ENCODE measurements at places on chromosomes 16 and 17.

GRCh38 chr17:49223517-49224197, 6.9 kb downstream of the PHOSPHO1 start:
- peak; percentile 81 for DNase-seq

DNA sequence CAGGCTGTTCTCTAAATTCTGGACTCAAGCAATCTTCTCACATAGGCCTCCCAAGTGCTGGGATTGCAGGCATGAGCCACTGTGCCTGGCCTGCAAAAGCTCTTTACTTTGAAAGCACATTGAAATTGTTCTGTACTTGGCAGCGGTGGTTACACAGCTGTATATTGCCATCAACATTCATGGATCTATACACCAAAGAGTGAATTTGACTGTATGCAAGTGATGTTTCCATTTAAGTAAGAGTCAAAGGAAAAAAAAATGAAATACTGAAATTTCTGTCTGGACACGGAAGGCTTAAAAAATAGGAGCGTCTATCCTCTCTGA, 450.6 kb upstream of the PSMD7 start:
- no peak for DNase-seq

DNA sequence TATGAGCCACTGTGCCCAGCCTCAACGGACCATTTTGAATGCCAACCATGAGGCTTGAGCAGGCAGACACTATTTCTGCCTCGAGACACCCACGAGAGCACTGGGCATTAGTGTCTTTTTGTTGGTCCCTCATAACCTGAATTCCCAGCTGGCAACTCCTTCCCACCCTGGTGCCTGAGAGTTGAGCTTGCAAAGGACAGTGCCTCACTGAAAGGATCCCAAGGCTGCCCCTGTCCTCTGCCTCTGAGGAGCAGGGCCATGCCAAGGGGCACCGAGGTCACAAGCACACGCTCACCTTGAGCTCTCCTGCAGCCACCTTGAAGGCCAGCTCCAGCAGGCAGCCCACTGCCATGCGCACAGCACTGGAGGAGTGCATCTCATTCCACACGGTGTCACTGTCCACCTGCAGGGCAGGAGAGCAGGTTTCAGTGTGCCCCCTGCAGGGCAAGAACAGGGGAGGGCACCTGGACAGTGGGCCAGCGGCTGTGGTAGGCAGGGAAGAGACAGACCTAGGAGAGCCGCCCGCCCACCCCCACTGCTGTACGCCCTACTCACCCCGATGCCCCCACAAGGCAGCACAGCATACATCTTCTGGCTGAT, 12.8 kb downstream of the G6PC3 start:
- no peak for DNase-seq

- DNase-seq, result no peak
Observed at GRCh38 chr17:57210972-57211411, 45.3 kb upstream of the MSI2 start.

- DNase-seq, result no peak
Observed at GRCh38 chr17:74055508-74056160, 147.8 kb upstream of the RPL38 start.

GRCh38 chr16:30894540-30895368, 877 bp upstream of the BCL7C start:
- DNase-seq, result no peak

GRCh38 chr16:89534252-89534756, 26.1 kb downstream of the SPG7 start:
- peak; percentile 12 for DNase-seq

DNA sequence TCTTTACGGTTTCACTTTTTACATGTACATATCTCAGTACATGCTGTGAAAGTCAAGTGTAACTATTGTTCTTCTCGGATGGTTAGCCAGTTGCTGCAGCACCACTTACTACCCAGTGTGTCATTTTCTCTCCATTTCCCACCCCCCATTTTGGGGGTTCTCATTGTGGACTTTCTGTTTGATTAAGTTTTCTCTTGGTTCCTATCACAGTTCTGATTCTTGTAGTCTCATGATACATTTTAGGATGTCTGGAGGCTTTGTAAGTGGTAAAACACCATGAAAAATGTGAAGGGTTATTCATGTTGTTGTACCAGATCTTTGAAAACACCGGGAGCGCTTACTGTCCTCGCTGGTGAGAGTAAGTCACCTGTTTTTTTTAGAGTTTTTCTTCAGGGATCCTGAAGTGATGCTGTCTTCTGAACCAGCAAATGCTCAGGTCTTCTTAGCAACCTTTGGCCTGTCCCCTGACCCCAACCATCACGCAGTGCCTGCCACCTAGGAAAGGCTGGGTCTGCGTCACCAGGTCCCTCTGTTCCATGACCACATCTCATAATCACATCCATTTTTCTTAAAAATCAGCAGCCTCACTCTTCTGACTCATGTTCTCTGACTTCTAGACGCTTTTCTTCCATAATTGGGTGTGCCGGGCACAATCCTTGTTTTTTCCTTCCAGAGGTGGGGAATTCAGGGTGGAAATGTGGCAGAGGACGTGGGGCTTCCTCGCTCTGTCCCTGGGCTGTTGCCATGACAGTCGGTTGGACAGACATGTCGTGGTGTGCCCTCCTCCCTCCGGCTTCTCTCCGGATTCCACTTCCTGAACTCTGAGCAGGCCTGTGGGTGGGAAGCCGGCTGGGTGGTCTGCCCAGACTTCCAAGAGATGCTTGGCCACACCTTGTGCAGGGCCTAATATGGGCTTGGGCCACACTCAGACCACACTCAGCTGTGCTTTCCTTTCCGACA, 102.6 kb downstream of the NTN1 start:
- no peak for DNase-seq

- DNase-seq, result no peak
Observed at GRCh38 chr16:53945996-53946395, 242.0 kb downstream of the FTO start.

GRCh38 chr16:80569440-80570105, 28.8 kb downstream of the DYNLRB2 start:
- DNase-seq, result peak; percentile 77

DNA sequence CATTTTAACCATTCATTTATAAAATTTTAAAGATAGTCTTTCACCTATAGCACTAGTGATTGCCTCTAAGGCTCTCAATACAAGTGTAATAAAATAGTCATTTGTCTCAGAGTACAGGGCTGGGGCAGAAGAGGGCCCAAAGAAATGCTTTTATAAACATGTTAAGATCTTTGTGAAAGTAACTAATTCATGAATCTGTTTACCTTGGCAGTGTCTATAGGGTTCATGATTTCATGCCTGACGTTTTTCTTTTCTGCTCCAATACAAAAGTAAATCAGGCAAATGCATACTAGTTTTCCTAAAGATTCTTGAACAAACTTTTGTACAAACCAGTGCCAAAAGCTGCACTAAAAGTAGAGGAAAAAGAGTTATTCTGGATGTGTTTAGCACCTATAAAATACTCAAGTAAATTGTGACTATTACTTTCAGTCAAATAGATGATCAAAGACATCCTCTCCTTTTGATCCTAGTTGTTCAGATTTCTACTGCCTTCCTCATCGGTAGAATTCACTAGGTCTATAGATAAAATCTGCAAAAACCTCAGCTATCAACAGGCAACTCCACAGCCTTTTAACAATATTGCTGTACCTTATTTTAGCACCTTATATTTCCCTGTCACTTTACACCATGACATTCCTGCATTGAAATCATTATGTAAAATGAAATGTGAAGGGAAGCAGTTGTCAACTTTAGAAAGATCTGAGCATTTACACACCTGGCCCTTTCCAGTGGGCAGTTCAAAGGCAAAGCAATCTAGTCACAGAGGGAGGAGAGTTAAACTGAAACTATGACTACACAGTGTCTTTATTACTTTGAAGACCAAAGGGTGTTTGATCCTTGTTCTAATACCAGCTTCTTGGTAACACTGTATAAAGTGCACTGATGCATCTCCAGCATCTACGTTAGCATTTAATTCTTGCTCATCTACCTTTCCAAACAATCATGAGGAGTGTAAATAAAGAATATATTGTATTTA, 100.0 kb upstream of the MED13 start:
- DNase-seq, result no peak

DNA sequence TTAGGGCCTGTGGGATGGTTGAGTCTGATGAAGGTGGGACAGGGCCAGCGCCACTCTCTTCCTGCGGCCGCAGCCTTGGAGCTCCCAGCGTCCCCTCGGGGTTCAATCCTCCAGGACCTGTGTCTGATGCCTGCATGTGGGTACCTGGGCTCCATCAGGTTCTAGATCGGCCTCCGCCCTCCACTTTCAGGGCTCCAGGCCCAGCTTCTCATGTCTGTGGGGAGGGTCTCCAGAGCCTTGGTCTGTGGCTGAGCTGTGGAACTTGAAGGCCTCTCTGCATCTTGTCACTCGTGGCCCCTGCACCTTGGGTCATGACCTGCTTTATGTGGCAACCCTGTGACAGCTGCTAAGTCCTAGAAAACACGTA, 89.8 kb upstream of the ZNF750 start:
- no peak for DNase-seq

DNA sequence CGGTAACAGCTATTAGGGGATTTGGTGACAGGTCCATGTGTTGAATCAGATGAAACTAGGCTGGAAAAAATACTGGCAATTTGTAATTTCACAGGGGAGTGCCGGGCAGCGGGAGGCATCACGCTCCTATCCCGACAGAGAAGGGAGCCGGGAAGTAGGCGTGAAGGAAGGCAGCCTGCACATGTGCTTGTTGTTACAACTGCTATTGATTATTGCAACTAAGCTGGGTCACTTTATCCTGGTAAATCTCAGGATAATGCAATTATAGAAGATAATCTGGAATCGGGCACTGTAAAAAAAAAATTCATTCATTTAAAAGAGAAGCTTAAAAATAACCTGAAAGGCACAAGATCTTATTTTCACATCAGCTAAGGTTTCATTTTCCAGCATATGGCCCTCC, 180.6 kb downstream of the FOXL1 start:
- no peak for DNase-seq

- DNase-seq, result no peak
Observed at GRCh38 chr16:15671530-15672117, 21.6 kb downstream of the NDE1 start.

- DNase-seq, result no peak
Observed at GRCh38 chr16:74034862-74035261, 261.8 kb upstream of the PSMD7 start.

DNA sequence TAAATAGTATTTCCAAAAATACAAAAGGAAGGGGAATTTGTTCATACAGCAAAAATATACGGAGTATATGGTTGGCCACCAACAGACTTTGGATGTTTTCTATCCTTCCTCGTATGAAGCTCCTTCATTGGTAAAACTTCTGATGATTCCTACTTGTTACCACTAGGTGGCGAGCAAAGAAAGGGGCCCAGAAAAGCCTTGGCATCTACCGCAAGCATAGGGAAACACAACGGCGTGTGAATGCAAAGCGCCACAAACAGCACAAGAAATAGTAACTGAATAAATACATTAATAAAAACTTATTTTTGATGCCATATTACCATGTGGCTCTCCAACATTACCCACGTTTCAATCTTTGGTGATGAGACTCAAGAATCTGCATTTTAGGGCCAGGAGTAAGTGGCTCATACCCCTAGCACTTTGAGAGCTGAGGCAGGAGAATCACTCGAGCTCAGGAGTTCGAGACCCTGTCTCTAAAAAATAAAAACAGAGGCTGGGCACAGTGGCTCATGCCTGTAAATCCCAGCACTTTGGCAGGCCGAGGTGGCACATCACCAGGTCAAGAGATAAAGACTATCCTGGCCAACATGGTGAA, 34.5 kb downstream of the YWHAE start:
- DNase-seq, result peak; percentile 47

DNA sequence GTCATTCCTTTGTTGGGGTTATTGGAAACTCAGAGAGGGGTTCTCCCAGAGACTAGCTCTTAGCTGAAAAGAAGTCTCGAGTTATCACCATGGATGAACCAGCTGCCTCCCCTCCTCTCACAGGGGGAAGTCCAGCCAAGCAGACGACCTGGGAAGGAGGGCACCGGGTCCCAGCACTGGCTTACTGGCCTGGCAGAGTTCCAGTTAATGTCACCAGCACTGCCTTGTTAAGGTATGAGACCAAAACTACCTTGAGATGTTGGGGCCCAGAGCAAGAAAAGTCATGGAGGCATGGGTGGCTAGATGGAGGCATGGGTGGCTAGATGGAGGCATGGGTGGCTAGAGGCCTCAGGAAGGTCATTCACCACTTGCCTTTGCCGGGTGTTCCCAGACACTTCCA, 72.4 kb downstream of the WIPI1 start:
- DNase-seq, result no peak

- no peak for DNase-seq
Observed at GRCh38 chr16:4677390-4677789, 16.0 kb upstream of the NUDT16L1 start.

DNA sequence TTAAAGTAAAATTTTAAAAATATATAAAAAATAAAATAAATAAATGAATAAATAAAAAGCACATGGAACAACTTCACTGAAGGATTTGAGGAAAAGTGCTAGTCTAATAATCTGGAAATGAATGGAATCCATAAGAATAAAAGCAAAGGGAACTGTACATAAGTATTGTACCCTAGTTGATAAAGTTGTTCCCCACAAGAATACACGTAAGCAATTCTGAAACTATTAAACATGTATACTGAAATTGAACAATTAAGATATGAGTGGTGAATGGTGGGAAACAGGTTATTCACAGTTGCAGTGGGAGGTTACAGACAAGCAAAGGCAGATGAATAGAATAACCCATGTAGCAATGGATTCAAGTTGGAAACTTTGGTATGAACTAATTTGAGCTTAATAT, 853.2 kb upstream of the SOX9 start:
- no peak for DNase-seq

- DNase-seq, result no peak
Observed at GRCh38 chr16:31710134-31710533, 163.5 kb upstream of the ZNF267 start.

- no peak for DNase-seq
Observed at GRCh38 chr17:55690105-55690508, 32.6 kb downstream of the TMEM100 start.

GRCh38 chr16:19589771-19590302, 34.3 kb downstream of the VPS35L start:
- DNase-seq, result no peak

GRCh38 chr17:79082311-79083190, 7.9 kb downstream of the ENGASE start:
- DNase-seq, result peak; percentile 60

DNA sequence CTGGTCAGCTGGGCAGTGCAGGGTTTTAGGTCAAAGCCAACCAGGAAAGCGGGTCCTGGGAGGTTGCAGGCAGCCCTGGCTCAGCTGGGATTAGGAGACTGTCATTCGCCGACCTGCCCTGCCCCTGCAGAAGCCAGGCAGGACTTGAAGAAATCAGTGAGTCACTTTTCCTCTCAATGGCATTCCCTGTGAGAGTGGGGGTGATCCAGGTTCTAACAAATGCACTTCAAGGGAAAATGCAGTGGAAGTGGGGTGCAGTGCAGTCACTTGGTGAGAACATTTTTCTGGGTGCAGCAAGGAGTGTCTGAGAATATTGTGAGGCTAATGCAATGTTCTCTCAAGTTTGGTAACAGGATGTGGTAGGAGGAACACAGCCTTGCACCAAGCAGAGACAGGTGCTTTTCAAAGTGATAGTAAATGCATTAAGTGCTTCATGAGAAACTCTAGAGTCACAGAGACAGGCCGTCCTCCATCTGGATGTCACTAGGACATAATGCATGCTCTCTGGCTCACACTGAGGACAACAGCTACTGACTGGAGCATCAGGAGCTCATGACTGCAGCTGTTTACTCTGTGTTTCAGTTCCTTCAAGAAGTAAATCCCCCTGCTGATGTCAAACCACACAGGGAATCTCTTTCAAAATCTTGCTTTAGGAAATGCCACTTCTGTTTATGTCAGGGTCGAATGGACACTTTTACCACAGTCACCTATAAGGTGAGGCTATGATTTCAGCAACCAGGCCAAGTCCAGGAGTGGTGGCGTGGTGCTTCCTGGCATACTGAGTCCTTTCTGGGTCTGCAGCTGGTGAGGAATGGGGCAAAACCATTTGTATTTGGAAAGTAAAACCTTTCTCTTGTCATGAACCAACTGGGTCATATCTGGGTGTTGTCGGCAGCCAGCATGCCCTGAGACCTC, 16.7 kb downstream of the CDK5R1 start:
- no peak for DNase-seq

All from activated CD4-positive, alpha-beta T cell treated with anti-CD3 and anti-CD28 coated beads, Interleukin-2, amount 50 U/mL, for 48 hours (primary cell).